Glomerular endothelial cell (primary cell): ENCODE measurements at places on chromosomes 1 and 21. TPM values are rescaled to one million over a fixed set of nuclear protein-coding genes. Genes with fewer than 3 reads are reported as not detected.

CFAP74 gene
- total RNA-seq = not detected in 2 replicates

MPL gene
- total RNA-seq = not detected in 2 replicates

ARTN gene
- total RNA-seq = 0.88 TPM in 1 of 2 replicates, not detected in the other

C4BPA gene
- total RNA-seq = not detected in 2 replicates

HPCA gene
- not detected in 2 replicates for total RNA-seq

FCMR gene
- total RNA-seq = 1.1 TPM in 1 of 2 replicates, not detected in the other

MTARC1 gene
- total RNA-seq = 0.93 and 2.1 TPM in 2 replicates

RHD gene
- not detected in 2 replicates for total RNA-seq

WDR64 gene
- total RNA-seq = not detected in 2 replicates

PADI2 gene
- 0.18 and 1.3 TPM in 2 replicates for total RNA-seq

C1QTNF12 gene
- total RNA-seq = 0.76 and 1.7 TPM in 2 replicates

ERMAP gene
- 5.1 and 9.2 TPM in 2 replicates for total RNA-seq

NBPF6 gene
- total RNA-seq = not detected in 2 replicates

AQP10 gene
- total RNA-seq = not detected in 2 replicates

UBASH3A gene
- not detected in 2 replicates for total RNA-seq

RPTN gene
- total RNA-seq = not detected in 2 replicates

CELA2A gene
- total RNA-seq = not detected in 2 replicates

ASCL5 gene
- not detected in 2 replicates for total RNA-seq

LYPD8 gene
- total RNA-seq = not detected in 2 replicates

ADCY10 gene
- total RNA-seq = 0.06 TPM in 1 of 2 replicates, not detected in the other
